ENCODE measurements at places on chromosomes 4 and X. TPM values are rescaled to one million over a fixed set of nuclear protein-coding genes. Genes with fewer than 3 reads are reported as not detected.

- DNase-seq = no peak
Observed at GRCh38 chrX:122565952-122566351, 618.1 kb upstream of the GRIA3 start.

DNA sequence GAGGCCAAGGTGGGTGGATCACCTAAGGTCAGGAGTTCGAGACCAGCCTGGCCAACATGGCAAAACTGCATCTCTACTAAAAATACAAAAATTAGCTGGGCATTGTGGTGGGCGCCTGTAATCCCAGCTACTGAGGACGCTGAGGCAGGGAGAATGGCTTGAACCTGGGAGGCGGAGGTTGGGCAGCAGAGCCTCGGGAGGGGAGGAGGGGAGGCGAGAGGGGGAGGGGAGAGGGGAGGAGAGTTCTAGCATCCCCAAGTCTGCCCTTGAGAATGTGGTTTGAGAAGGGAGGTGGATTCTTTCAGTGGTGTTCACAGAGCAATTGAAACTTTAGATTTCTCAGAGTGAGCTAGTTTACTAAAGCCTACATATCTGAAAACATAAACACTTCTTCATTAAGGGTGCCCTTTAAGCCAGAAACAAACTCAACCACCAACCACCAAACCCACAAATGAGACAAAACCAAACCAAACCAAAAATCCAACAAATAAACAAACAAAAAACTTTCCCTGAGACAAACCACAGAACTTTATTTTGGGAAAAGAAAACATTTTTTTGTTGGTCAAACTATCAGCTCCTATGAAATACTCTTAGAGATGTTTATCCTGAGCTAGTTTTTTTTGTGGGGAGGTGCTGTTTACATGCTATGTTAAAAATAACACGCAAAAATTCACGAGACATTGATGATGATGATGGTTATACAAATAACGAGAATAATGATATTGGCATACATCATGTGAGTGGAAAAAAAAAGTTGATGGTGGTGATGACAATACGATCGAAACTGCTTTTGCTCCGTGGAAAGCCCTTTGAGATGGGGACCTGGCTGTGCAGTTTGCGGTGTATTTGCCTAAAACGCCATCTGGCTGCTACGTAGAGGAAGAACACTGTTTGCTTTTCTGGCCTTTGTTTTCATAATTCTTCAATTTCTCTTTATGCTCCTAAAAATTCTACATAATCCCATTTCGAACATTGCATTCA is 98.2 kb upstream of the PRKX start:
- peak; percentile 33 for DNase-seq

GRCh38 chr4:86564795-86565194 is 29.3 kb upstream of the PTPN13 start:
- no peak for DNase-seq

- DNase-seq = no peak
Observed at GRCh38 chr4:189822326-189822725, 118.3 kb upstream of the FRG1 start.

DNA sequence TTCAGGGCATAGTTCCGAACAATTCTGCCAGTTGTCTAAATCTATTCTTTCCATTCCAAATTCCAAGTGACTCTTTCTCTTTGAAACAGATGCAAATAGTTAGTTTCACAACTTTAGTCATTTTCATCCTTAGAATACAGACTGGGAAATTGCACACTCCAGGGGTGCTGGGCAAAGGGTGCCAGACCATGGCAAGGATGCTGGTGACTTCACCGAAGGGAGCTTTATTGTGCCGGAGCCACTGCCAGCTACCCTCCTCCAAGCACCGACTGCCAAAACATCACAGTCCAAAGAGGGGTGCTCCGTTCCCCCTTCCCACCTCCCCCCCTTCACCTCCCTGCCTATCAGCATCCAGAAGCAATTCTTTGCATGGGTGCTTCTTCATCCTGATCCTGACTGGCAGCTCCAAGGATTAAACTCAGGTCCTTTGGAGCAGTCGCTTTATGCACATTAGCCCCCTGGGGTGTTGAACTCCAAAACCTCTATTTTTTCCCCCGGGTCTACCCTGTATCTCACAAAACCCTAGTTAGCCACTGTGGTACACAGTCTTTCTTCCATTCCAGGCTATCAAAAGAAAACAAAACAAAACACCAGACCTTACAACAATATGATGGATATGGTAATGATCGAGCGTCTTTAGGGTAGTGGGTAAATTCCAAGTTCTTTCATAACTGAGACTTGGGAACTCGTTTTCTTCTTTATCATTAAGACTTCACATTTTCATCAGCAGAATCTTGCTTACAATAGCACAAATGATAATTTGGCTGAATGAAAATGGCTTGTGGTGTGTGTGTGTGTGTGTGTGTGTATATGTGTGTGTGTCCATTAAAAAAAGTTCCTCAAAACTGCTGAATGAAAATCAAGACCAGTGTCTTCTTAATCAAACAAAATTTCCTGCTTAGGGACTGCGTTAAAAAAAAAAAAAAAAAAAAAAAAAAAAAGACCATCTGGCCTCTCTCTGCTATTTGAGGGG is 28.7 kb downstream of the MID1 start:
- DNase-seq = no peak

DNA sequence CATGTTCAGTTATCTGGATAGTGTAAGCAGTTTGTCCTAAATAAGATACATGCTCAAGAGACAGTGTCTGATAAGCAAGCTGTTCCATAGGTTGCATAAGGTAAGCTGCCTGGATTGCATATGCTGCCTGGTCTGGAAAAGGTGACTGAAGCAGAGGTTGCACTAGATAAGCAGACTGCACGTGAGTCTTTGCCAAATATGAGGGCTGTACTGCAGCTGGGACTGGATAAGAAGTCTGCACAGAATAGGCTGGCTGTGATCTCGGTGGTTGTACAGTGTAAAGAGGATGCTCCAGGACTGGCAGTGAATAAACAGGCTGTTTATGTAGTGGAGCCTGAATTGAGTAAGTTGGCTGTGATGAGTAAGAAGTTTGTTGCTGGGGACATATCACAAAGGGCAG is 68.9 kb downstream of the WNK3 start:
- no peak for DNase-seq

- no peak for DNase-seq
Observed at GRCh38 chrX:40484408-40485091, 96.2 kb upstream of the ATP6AP2 start.

- no peak for DNase-seq
Observed at GRCh38 chr4:37726666-37727065, 40.5 kb upstream of the RELL1 start.

- DNase-seq = no peak
Observed at GRCh38 chr4:107094332-107094731, 58.2 kb upstream of the DKK2 start.

DNA sequence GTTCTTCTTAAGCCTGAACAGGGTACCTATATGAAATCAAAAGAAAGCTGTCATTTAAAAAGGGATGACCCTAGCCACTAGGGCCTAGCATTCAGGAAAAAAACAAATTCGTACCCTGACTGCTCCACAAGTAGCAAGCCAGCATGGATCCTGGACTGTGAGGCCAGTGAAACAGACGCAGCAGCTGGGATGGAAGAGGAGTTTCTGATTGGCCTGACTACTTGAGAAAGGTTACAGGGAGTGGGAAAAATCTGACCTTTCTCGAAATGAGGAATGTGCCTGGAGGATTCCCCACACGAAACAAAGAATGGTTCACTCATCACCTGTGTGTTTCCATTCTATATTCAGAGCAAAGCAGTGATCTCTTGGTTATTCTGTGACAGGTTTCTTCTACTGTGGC is 87.6 kb upstream of the JADE1 start:
- DNase-seq = no peak

DNA sequence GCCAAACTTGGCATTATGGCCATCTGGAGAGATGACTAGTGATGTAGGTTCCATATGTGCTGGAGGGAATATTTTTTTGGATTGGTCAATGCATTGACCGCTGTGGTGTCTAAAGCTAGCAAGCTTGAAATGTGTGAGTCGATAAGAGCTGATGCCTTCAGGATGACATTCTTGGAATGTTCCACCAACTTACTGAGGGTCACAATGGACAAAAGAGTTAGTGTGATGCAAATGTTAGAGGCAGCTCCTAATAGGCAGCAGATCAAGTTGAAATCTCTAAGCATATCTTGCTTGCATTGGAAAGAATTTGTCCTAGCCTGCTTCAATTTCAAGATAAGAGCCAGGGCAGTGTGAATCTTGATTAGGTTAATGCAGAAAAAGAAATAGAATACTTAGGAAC is 210.4 kb upstream of the AFF2 start:
- DNase-seq = no peak

DNA sequence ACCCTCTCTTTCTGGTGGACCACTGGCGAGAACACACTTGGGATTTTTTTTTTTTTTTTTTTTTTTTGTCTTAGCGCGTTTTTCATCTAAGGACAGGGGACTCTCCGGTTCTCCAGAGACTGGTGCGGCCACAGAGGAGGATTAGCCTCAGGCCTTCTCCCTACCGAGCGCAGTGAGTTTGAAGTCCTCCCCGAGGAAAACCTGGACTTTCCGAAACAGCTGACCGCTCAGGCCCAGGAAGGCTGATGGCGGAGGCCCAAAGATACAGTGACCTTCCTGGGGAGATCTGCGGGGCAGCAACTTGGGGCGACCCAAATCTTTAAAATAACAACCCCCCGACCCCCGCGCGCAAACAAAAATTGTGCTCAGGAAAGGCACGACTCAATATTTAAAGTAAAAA is 9.2 kb downstream of the NKX3-2 start:
- no peak for DNase-seq

GRCh38 chrX:78708262-78708661 is 39.3 kb upstream of the LPAR4 start:
- no peak for DNase-seq

The PSAPL1 gene
- not detected for total RNA-seq

DNA sequence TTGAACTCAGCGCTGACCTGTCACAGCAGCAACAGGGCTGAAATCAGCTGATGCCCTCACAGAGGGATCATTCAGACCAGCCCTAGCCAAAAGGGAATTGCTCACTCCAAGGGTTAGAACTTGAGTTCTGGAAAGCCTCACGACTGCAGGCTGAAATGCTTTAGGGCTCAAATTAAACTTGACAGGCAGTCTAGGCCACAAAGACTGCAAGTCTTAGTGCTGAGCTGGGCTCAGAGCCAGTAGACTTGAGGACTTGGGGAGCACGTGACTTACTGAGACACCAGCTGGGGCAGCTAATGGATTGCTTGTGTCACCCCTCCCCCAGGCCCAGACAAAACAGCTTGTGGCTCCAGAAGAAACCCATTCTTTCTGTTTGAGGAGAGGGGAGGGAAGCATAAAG is 119.0 kb upstream of the SLC6A14 start:
- DNase-seq = no peak

The PRKG2 gene
- total RNA-seq = 3.3 TPM

The SSX2B gene
- not detected for total RNA-seq

DNA sequence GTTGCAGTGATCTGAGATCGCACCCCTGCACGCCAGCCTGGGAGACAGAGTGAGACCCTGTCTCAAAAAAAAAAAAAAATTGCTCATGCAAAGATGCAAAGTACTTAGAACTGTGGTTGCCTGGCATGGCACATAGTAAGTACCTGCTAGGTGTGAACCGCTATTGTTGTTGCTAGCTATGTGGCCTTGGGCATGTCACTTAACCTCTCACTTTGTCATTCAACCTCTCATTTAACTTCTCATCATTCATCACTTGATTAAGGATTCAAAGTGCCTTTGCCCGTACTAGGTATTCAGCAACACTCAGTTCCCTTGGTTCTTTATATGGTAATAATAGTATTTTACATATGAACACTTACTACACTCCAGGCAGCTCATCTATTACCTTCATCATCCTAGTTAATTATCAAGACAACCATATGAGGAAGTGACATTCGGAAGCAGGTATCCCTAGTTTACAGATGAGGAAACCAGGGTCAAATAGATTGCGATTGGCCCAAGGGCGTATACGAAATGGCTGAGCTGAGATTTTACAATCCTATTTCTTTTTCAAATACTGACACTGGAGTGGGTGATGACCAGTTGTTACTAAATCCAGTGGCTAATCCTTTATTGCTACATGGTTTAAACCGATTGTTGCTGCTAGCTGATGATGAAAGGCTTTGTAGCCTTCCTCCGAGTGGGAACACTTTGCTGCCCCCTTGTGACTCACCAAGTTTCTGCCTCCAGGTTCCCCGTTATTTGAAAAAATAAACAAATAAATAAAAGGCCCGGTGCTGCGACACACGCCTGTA is 28.8 kb upstream of the SOWAHD start:
- DNase-seq = peak; percentile 64

- no peak for DNase-seq
Observed at GRCh38 chr4:3043282-3044020, 30.9 kb downstream of the HTT-AS start.

- no peak for DNase-seq
Observed at GRCh38 chrX:136148391-136148790, 1.1 kb downstream of the FHL1 start.

The TMPRSS11D gene
- total RNA-seq = not detected

GRCh38 chr4:101035487-101035886 is 311.8 kb downstream of the PPP3CA start:
- DNase-seq = no peak

The DKK2 gene
- not detected for total RNA-seq
